ENCODE measurements at places on chromosomes 4 and X.

DNA sequence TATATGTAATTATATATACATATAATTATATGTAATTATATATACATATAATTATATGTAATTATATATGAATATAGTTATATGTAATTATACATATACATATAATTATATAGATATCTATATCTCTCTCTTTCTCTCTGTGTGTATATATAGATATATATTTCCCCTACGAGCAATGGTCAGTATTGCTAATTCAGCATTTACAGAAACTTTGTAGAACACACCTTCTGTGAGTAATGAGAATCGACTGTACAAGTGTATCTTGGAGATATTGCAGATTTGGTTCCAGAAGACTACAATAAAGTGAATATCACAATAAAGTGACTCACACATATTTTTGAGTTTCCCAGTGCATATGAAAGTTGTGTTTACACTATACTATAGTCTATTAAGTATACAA is 33.7 kb downstream of the GALNTL6 start:
- no peaks in the 10 kb centered on the region for H3K4me1 ChIP-seq
- no peaks in the 10 kb centered on the region for H3K36me3 ChIP-seq
- DNase-seq, result no peak

DNA sequence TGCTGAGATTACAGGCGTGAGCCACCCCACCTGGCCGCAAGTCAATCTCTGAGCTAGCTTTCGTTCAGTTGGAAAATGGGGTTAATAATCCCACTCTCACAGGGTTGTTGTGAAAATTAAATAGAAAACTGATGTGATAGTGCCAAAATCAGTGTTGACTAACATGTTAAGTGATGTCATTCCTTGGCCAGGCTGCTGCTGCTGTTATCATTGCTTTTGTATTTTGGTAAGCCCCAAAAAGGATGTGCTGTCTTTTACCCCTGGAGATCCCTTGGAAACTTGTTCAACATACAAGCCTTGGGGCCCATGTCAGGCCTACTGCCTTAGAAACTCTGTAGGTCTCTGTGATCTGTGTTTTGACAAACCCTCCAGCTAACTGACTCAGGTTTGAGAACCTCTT is 106.3 kb downstream of the AFF1 start:
- H3K4me1 ChIP-seq, result peaks cover 19% of the 10 kb centered on the region
- H3K36me3 ChIP-seq, result peaks cover 5% of the 10 kb centered on the region
- no peaks in the 10 kb centered on the region for H3K27me3 ChIP-seq
- no peak overlapping the region for H3K27ac ChIP-seq
- H3K4me3 ChIP-seq, result no peak overlapping the region

DNA sequence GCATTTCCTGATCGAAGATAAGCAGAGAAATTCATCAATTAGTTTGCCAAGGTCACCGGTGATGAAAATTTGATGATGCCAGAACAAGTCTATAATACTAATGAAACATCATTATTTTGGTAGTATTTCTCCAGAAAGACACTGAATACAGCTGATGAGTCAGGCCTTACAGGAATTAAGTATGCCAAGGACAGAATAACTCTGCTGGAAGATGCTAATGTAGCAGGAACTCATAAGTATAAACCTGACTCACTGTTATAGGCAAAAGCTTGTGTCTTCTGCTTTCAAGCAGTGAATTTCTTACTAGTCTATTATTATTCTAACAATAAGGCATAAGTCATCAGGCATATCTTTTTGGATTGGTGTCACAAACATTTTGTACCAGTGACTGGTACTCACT is 1825.1 kb upstream of the IGFBP7 start:
- no peak overlapping the region for H3K4me3 ChIP-seq
- H3K4me1 ChIP-seq, result no peaks in the 10 kb centered on the region
- no peak for DNase-seq
- H3K27ac ChIP-seq, result no peak overlapping the region
- H3K27me3 ChIP-seq, result no peaks in the 10 kb centered on the region
- no peaks in the 10 kb centered on the region for H3K36me3 ChIP-seq

- DNase-seq, result no peak
- no peaks in the 10 kb centered on the region for H3K36me3 ChIP-seq
- no peaks in the 10 kb centered on the region for H3K27me3 ChIP-seq
- H3K27ac ChIP-seq, result no peak overlapping the region
- H3K4me1 ChIP-seq, result peaks cover 2% of the 10 kb centered on the region
- no peak overlapping the region for H3K4me3 ChIP-seq
These were observed 288.3 kb downstream of the ZNF674 start for GRCh38 chrX:46256875-46257274.

- H3K27ac ChIP-seq, result no peak overlapping the region
- no peaks in the 10 kb centered on the region for H3K4me1 ChIP-seq
- H3K36me3 ChIP-seq, result no peaks in the 10 kb centered on the region
These were observed 177.7 kb downstream of the CRLF2 start for GRCh38 chrX:1034717-1035116.

DNA sequence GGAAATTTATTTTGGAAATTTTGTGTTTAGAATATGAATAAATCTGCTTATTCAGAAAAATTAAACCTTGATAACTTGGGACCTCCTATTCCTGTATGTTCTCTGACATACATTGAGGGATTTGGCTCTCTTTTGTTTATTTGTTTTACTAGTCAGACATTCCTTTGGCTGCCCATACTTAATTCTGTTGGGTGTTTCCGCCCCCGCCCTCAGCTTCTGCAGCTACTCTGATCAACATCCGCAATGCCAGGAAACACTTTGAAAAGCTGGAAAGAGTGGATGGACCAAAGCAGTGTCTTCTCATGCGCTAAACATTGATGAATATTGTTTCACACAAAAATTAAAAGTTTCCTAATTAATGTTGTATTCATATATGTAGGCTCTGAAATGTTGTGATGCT is 40.5 kb downstream of the RRAGB start:
- H3K4me1 ChIP-seq, result no peaks in the 10 kb centered on the region
- DNase-seq, result no peak
- H3K27me3 ChIP-seq, result no peaks in the 10 kb centered on the region
- no peak overlapping the region for H3K4me3 ChIP-seq
- peaks cover 21% of the 10 kb centered on the region for H3K36me3 ChIP-seq

All from activated naive CD8-positive, alpha-beta T cell treated with anti-CD3 and anti-CD28 coated beads, Interleukin-2, amount 10 ng/mL, durations not matched to agents 7 days and 5 days (primary cell).